NCI-H187 (cell line): ENCODE measurements at places on chromosomes 3 and 15.

- no peak for DNase-seq
These were observed 487.5 kb upstream of the KCNMB2 start for GRCh38 chr3:178048768-178049167.

DNA sequence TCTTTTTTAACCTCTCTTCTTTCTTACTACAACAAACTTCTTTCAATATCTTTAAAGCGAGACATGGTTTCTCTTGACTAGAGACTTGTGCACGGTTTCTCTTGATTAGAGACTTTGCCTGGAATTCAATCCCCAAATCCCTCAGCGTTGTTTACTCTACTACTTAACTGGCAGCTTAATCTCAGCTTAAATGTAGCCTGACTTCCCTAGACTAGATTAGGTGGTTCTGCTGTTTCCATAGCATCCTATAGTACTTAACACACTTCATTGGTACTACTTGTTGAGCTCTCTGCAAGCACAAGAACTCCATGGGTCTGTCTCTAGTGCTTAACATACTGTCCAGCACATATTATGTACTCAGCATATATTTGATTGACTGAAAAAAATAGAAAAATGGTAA is 168.2 kb upstream of the GPR149 start:
- no peak for DNase-seq

- no peak for DNase-seq
These were observed 23.0 kb downstream of the SUCNR1 start for GRCh38 chr3:151896246-151897012.

GRCh38 chr15:74307827-74308811 is 59.3 kb downstream of the CYP11A1 start:
- peak; percentile 50 for DNase-seq

DNA sequence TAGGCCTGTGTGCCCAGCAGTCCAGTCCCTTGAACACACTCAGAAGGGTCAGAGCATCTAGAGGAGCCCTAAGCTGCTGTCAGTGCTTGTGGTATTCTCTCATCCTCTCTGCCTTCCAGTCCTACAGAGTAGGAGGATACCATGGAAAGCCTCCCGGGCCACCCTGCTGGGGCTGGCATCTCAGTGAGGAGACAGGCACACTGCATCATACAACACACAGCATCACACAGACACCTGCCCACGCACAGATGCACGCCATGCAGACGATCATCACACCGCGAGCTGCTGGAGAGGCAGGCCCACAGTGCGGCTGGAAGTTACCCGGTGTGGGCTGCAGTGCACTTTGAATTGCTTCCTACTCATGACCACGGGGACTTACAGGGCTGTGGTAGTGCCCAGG is 15.2 kb downstream of the GABRA5 start:
- DNase-seq: no peak

DNA sequence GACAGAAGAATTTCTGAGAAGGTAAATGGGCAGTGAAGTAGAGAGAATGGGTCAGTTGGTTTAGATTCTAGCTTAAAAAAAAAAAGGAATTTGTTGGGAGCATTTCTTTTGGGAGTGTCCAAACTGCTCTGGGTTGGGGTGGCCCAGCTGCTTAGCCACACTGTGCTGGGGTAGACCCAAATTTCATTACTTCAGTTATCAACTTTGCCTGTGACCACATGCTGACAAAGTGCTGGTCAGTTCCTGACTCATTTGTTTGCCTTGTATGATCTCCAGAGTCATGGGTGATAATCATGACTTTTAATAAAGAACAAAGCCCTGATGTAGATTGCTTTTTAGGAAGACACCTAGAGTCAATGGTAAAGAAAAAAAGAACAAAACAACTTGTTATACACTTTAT is 121.5 kb upstream of the FGF7 start:
- DNase-seq: no peak

DNA sequence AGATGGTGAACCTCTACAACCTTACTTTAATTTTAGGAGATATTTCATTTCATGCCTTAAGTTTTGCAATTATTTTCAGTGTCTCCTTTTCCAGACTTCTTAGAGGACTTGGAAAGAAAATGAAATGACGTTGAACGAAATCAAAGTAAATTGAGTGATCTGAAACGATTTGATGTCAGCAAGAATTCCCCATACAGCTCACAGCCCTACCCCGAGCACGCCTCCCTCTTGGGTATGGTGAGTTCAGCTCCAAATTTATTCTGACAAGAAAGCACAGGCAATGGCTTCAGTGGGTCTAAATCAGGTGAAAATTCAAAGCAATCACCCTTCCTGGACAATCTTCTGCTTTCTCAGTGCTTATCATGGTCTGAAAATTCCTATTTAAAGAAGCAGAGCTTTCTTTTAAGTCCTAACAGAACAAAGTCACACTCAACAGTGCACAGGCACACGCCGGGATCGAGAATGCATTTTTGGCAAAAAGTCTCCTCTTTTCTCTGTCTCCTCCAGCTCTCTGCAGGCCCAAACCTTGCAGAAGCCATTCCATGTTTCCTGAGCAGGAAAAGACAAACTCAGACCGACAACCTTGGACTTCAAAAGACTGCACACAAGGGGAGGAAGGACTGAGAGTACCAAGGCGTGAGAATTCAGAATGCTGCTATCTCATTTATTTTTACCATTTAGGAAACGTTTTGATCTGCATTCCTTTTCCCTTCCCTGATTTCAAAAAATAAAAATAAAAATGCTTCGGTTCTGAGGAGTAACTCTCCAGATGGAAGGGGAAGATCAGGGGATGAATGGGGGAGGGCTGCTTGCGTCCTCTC is 72.0 kb downstream of the CCNL1 start:
- no peak for DNase-seq

- no peak for DNase-seq
These were observed 30.8 kb downstream of the HLTF start for GRCh38 chr3:149055575-149055974.

GRCh38 chr3:141710888-141711616 is 27.0 kb upstream of the RNF7 start:
- no peak for DNase-seq

GRCh38 chr3:37833302-37834186 is 28.1 kb upstream of the CTDSPL start:
- DNase-seq: no peak

- no peak for DNase-seq
These were observed 190.6 kb downstream of the ARRDC4 start for GRCh38 chr15:98151096-98151495.

- no peak for DNase-seq
These were observed 107.8 kb downstream of the ASB7 start for GRCh38 chr15:100710222-100710621.

DNA sequence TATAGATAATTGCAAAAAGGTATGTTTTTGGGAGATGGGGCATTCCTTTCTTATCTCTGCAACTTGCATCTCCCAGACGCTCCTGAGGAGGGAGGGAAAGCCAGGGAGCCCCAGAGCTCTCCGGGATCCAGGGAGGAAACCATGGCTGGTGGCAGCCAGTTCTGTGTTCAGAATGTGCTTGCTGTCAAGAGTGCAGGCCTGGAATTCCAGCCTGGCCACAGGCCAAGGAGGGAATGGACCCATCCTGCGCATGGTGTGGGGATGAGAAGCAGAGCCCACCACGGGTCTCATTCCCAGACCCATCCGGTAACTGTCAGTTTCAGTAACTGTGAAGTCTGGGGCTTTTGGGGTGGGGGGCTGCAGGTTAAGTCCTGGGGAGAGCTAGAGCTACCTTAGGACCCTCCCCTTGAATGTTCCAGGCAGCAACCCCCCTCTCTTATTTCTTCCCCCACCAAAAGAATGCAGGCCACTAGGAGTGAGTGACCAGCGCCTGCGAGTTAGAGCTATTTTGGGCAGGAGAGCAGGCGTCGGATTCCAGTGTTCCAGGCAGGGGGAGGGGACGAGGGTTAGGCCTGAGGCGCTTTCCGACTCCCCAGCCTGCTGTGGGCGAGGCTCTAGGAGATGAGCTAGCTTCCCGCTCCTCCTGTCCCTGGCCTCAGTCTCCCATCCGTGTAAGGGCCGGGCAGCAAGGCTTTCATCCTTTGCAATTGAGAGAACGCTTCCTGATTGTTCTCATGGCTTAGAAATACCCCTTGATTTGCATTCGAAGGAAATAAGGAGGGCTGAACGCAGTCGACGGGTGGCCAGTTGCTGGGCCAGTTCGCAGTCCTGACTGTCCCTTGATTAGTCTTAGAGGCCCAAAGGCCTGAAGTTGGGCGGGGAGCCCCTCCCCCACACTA is 781 bp upstream of the DAG1 start:
- no peak for DNase-seq

GRCh38 chr3:184771301-184772127 is 40.5 kb upstream of the VPS8 start:
- DNase-seq: no peak

DNA sequence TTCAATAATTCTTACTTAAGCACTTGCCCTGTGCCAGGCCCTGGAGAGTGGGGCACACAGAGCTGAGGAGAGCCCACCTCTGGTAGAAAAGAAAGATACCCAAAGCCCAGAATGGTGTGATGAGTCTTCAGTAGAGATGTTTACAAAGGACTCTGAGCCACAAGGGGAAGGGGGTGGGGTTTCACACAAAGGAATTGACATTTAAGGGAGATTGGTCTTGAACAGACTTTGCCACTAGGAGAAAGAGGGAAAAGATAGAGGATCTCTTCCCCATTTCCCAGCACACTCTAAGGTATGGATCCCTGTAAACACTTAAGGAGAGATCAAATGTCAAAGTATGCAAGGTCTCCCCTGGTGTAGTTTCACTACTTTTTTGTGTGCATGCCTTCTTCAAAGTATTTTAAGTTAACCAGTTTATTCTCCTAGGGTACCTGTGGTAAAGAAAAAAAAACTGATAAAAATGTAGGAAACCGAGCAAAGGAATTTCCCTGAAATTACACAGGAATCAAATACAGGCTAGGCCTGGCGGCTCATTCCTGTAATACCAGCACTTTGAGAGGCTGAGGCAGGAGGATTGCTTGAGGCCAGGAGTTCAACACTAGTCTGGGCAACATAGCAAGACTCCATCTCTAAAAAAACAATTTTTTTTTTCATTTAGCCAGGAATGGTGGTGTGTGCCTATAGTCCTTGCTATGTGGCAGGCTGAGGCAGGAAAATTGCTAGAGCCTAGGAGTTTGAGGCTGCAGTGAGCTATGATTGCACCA is 117.6 kb upstream of the SKOR1 start:
- no peak for DNase-seq

DNA sequence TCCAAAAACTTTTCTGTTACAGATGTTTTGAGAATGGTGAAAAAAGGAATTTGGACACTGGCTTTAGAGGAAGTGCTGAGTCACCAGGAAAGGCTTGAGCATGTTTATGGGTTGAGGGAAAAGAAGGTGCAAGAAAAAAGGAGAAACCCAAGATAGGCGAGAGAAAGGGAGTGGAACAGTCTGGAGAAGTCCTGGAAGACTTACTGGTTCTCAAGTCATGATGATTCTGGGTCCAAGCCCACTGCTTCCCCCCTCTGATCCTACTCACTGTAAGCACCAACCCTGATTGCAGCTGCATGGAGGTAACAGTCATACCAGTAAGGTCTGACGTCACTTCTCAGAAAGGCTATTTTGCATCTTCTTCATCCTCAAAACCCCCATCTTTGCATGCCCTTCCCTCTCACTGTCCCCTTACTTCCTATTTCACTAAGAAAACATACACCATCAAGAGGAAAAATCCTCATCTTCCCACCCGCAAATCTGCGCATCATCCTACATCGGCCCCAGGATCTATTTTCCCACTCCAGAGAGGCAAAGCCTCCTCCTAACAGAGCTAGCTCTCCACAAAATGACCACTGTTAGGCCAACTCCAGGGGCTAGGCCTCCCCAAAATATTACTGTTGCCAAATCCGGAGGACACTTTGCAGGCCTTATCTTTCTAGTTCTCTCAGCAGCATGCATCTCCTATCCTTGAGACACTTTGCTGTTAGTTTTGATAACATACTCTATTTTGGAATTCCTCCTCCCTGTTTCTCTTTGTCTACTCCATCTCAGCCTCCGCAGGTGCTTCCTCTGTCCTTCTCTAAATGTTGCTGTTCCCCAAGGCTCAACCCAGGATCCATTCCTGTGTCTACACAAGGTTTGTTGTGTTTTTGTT is 3.2 kb upstream of the ATP13A3 start:
- no peak for DNase-seq
